Stimulated activated CD4-positive, alpha-beta T cell treated with anti-CD3 and anti-CD28 coated beads, Interleukin-1b, Interleukin-23, amount 100 ng/mL, for 1 hour (primary cell): ENCODE measurements at places on chromosomes 2 and 18.

- DNase-seq: no peak
Observed at GRCh38 chr2:80002568-80003157, 301.9 kb downstream of the LRRTM1 start.

DNA sequence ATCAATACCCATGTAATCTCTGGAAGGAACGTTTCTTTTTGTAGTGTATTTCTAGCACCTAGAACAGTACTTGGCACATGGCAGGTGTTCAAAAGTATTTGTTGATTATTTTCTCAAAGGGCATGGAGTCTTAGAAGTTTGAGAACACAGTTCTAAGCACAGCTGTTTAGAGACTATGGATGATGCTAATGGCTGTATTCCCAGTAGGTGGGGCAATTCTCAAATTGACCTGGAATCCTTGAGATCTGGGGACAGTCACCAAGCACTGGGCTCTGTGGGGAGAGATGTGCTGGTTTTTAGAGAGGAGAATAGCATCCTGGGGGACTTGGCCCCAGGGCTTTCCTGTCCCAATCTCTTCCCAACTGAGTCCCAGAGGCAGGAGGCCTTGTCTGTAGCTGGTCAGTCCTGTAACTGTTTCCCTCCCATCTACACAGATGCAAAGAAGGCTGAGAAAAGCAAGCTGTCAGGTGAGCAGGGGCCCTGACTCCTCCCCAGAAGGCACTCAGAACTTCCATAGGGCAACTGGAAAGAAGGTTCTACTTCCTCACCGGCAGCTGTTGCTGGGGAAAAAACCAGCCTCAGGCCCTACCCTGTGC lies 17.5 kb upstream of the IL36G start:
- DNase-seq: no peak

- no peak for DNase-seq
Observed at GRCh38 chr2:78876316-78876688, 149.2 kb upstream of the REG3G start.

GRCh38 chr2:122704109-122704563 lies 948.7 kb downstream of the TSN start:
- no peak for DNase-seq

DNA sequence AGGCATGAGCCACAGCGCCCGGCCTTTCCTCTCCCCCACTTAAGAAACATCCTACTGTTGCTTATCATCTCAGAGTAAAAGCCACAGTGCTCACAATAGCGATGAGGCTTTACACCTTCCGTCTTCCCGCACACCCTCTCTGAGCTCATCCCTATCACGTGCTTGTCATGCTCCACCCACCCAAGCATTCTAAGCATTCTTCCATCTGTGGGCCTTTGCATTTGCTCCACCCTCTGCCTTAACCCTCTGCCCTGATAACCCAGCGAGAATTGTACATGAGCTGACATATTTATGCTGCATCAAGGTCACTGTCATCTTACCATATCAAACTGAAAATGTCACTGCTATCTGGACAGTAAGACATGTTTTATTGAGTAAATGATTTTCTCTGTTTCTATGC lies 22.6 kb downstream of the FOXI3 start:
- no peak for DNase-seq

DNA sequence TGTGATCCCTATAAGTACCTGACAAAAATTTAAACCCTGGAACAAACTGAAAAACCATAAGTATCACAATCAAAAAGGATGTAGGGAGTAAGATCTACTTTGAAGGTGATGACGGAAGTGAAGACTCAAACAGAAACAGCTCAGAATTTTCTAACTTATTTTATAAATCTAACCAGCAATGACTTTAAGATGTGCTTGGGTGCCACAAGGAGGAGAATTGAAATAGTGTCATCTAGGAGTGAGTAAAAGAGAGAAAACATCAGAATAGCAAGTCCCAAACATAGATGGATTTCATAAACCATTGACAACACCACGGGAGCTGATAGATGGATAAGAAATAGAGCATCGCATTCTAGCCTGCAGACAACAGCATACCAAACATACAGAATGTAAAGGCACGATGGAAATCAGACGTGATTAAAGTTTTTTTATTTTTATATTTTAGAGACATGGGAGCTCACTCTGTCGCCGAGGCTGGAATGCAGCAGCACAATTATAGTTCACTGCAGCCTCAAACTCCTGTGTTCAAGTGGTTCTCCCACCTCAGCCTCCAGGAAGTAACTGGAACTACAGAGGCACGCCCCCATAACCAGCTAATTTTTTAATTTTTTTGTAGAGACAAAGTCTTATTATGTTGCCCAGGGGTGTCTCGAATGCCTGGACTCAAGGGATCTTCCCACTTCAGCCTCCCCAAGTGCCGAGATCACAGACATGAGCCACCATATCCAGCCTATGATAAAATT lies 36.9 kb downstream of the MAP3K19 start:
- DNase-seq: no peak

DNA sequence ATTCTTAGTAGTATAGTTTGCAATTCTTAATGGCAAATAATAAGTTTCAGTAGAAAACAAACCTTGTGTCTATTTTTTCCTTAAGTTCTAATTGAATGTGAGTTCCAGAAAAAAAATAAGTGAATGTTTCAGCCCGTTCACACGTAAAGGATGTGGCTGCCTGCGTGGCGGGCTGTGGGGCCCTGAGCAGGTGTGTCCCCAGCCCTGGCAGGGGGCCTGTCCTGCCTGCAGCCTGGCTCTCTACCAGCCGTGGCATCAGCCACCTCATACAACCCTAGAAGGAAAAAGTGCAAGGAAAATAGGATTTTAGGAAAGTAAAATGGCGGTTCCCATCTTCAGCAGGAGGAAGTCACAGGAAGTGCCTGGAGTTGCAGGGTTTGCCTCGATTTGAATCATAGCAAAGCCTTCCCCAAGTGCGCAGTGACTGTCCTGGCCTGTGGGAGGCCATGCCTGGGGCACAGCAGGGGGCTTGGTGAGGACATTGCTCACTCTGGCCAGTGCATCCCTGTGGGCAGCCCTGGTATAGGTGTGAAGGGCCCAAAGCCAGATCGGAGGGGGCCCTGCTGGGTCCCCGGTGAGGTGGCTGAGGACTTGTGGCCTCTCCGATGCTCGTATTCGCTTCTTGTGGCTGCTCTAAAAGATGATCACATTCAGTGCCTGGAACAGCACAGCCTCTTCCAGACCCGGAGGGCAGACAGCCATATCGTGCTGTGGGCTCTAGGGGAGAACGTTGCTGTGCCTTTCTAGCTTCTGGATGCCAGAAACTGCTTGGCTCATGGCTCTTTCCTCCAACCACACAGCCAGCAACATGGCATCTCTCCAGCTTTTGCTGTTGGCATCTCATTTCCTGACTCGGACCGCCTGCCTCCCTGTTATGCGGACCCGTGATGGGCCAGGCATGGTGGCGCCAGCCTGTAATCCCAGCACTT lies 12.6 kb downstream of the DTYMK start:
- DNase-seq: no peak

DNA sequence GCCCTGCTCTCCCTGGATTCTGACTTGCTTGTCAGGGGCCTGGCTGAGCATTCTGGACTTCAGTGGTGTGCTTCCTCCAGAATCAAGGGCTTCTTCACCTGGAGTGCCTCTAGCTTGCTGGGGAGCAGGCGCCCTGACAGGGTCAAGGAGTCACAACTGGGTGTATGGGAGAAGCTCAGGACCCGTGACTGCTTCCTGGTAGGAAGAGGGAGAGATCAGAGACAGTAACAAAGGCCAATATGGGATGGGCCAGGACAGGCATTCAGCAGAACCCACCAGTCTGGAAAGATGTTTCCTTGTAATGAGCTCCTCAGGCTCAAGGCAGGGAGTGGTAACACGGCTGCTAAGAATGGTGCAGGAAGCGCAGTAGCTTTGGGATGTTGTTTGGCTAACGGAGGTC lies 104.4 kb upstream of the ACAA2 start:
- DNase-seq: no peak

GRCh38 chr18:61949946-61950345 lies 57.1 kb upstream of the RNF152 start:
- no peak for DNase-seq

DNA sequence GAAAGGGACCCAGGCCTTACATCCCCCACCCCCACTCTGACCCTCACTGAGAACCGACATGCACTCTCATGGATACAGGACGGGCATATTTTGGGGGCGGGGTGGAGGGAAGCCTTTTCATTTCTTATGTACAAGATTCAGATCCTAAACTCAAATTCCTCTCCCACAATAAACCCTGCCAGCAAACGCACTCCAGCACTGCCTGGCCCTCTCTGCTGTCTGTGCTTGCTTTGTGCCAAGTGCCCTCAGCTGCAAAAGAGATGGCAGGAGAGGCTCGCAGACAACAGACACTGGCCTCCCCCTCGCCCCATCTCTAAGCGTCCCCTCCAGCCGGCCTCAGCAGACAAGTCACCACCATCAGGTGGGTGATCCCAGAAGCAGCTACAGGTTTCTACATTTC lies 42.4 kb downstream of the FAM168B start:
- DNase-seq: no peak

- no peak for DNase-seq
Observed at GRCh38 chr2:182767578-182767977, 51.5 kb downstream of the DNAJC10 start.

- no peak for DNase-seq
Observed at GRCh38 chr2:974054-974453, 23.4 kb downstream of the SNTG2 start.

- no peak for DNase-seq
Observed at GRCh38 chr2:101779656-101780055, 82.1 kb downstream of the MAP4K4 start.

DNA sequence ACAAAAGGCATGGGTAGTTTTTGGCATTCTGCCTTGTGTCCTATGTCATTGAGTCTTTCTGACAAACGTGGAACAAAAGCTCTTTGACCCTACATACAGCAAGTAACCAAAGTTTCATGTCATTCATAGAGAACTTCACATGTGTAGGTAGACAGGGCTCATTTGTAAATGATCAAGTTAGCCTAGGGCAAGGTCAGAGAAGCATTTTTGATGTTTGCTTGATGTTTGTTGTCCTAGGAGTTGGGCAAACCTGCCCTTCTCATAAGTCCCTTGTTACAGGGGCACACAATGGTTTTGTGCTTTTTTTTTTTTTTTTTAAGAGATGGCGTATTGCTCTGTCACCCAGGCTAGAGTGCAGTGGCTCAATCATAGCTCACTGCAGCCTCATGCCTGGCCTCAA lies 83.3 kb upstream of the FAM136A start:
- no peak for DNase-seq

- DNase-seq: no peak
Observed at GRCh38 chr2:161570424-161571050, 53.7 kb upstream of the SLC4A10 start.
